ENCODE measurements at places on chromosomes 2 and 18. TPM values are rescaled to one million over a fixed set of nuclear protein-coding genes. Genes with fewer than 3 reads are reported as not detected.

DLGAP1 gene
- 9.1 TPM for total RNA-seq

REG1A gene
- total RNA-seq, result not detected

CDH7 gene
- not detected for total RNA-seq

TMEM200C gene
- total RNA-seq, result 1.0 TPM

ACTG2 gene
- total RNA-seq, result 8.6 TPM

MCM6 gene
- total RNA-seq, result 16.4 TPM

ALPP gene
- total RNA-seq, result not detected

CYP26B1 gene
- total RNA-seq, result 0.51 TPM

CKAP2L gene
- total RNA-seq, result 0.63 TPM

CHRND gene
- not detected for total RNA-seq

RTP5 gene
- total RNA-seq, result not detected

MYO7B gene
- total RNA-seq, result 0.65 TPM

IL1F10 gene
- not detected for total RNA-seq

IL36G gene
- total RNA-seq, result not detected

SERPINB12 gene
- total RNA-seq, result not detected

KIAA2012 gene
- not detected for total RNA-seq

TCF7L1 gene
- total RNA-seq, result 2.2 TPM

FIGLA gene
- total RNA-seq, result not detected

C18orf54 gene
- 3.2 TPM for total RNA-seq

KYNU gene
- total RNA-seq, result under 0.01 TPM

SLC23A3 gene
- total RNA-seq, result under 0.01 TPM

CIB4 gene
- total RNA-seq, result not detected

RAB6C gene
- total RNA-seq, result not detected

SP9 gene
- not detected for total RNA-seq

CPLX4 gene
- total RNA-seq, result not detected

TSGA10 gene
- 1.6 TPM for total RNA-seq

TUBA4B gene
- total RNA-seq, result not detected
